ENCODE measurements at places on chromosomes 2 and 18.
A peak's percentile ranks its signal among the peaks of the same experiment; 100 is the strongest.

DNA sequence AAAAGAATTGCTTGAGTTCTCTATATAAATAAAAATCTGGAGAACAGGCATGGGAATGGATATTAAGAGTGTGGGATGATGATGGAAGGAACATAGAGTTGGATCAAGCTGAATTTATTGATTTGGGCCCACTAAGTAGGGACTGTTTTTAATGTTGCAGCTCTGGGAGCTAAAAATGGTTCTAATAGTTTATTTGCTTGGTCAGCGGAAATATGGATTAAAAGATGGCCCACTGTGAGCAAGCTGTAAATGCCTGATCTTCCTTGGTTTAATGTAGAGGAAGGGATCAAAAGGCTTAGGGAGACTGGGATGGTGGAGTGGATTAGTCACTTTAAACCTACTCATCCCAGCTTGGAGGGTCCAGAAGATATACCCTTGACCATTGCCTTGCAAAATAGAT is 429.4 kb upstream of the NXPH2 start:
- no peak for DNase-seq

- no peak for DNase-seq
Measured at GRCh38 chr2:149924549-149925213, 337.1 kb upstream of the MMADHC start.

GRCh38 chr2:239879423-239880084 is 145.6 kb downstream of the NDUFA10 start:
- DNase-seq, result no peak

- no peak for DNase-seq
Measured at GRCh38 chr2:163735685-163736432, at the start of gene FIGN. FIGN (minus strand) TSS chr2:163736008; CDS start chr2:163734927, 1,081 bp downstream.

DNA sequence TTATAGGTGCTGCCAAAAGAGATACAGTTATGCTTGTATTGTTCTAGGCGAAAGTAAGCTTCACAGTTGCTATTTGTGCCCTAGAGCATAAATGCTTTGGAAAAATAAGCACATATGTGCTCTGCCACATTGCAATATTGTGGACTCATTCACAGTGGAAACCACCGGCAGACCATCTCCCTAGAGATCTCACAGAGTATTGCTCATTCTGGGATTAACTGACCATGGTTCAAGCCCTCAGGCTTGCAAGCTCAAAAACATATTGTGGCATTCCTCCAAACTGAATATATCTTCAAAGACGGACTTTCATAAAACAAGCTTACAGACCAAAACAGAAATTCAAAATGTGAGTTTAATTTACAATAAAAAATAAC is 158.2 kb upstream of the CCDC150 start:
- DNase-seq, result no peak

- DNase-seq, result no peak
Measured at GRCh38 chr18:73896685-73897084, 250.9 kb downstream of the FBXO15 start.

- no peak for DNase-seq
Measured at GRCh38 chr18:32276906-32277305, 87.1 kb downstream of the MEP1B start.

DNA sequence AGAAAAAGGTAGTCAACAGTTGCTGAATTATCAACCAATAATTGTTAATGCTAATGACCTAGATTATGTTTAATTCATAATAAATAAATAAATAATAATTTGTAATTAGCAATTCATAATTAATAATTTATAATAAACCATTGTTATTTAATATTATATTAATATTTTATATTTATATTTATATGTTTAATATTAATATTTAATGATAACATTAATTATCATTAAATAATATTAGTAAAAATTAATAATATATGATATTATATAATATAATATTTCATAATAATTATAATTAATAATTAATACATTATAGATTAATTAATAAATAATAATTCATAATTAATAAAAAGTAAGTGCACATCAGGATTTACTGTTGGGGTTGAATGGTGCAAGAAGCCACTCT is 389.4 kb upstream of the RGPD4 start:
- DNase-seq, result no peak

- no peak for DNase-seq
Measured at GRCh38 chr2:45891719-45892424, 240.4 kb downstream of the PRKCE start.

DNA sequence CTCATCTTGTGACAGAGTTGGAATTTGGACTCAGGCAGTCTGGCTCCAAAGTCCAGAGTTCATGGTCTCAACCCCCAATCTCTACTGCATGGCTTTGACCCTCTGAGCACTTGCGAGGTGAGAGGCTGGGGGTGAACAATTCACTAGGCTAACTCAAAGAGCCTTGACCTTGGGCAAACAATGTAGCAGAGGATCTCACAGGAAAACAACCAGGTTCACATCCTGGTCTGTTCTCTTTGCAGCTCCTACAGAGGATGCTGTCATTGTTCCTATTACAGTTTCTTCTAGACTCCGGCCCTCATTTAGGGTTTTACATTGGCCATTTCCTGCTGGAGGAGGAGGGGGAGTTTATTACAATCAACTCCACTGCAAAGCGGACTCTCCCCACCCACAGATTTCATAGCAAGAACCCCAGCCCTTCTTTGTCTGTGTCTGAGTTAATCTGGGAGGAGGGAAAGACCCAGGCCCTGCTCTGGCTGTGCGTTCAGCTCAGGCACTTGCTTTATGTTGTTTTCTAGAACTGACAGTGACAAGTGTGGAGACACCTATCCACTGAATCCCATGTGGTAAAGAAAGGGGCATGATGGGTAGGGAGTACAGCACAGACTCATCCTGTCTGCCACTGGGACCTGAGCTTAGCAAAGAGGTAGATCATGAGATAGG is 101.6 kb downstream of the LBH start:
- DNase-seq, result no peak

- DNase-seq, result no peak
Measured at GRCh38 chr18:41657189-41657588, 297.8 kb upstream of the PIK3C3 start.

DNA sequence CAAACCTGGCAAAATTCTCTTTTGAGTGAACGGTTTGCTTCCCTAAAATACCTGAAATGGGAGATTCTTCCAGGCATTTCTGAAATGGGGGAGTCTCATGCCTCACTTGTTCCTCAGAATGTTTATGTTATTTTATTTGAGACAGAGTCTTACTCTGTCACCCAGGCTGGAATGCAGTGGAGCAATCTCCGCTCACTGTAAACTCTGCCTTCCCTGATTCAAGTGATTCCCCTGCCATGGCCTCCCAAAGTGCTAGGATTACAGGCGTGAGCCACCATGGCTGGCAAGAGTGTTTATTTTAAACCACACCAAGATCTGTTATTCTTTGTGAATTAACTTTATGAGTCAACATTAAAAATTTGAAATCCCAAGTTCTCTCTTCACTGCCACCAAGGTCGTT is 6.4 kb upstream of the FHL2 start:
- DNase-seq, result no peak

GRCh38 chr2:162126527-162126926 is 25.5 kb downstream of the GCG start:
- DNase-seq, result no peak

DNA sequence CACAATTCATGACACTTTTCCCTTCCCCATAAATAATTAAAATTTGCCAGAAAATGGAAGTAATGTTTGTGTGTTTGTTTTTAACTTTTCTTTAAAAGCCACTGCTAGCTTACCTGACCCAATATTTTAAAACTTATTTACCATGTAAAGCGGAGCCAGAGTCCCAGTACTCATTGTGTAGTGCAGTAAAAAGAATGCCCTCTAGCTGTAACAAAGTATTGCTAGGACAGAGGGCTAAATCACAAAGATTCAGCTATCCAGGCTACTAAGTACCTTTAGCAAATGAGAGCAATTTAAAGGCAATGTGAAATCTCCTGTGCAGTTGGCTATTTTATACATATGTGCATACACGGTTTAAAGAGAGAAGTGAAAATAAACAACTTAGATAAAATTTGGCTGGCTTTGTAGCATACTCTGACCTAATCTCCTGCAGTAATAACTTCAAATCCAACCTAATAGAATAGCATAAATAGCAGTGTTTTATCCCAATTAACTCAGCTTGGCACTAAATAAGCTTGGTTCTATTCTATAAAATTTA is 997.4 kb upstream of the PIK3C3 start:
- no peak for DNase-seq

GRCh38 chr18:58253871-58254270 is 209.8 kb downstream of the NEDD4L start:
- no peak for DNase-seq

DNA sequence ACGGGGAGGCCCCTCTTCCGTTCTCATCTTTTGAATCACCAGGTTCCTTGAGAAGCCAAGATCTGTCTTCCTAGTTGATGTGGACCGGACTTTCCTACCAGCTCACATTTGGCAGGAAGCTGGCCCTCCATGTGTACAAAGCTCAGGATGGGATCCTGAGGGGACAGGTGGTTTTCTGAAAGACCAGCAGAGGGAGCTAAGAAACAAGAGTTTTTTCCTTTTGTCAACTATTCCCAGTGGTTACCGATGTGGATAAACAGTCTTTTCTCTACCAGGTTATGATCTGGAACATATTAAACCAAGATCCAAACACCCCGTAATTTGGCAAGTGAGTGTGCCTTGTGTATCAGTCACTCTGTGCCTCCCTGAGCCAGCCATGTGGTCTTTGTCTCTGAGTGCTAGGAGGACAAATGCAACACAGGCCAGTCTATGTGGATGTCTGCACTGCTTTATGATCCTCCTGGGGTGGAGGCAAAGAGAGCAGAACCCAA is 25.1 kb upstream of the ARHGAP25 start:
- no peak for DNase-seq

DNA sequence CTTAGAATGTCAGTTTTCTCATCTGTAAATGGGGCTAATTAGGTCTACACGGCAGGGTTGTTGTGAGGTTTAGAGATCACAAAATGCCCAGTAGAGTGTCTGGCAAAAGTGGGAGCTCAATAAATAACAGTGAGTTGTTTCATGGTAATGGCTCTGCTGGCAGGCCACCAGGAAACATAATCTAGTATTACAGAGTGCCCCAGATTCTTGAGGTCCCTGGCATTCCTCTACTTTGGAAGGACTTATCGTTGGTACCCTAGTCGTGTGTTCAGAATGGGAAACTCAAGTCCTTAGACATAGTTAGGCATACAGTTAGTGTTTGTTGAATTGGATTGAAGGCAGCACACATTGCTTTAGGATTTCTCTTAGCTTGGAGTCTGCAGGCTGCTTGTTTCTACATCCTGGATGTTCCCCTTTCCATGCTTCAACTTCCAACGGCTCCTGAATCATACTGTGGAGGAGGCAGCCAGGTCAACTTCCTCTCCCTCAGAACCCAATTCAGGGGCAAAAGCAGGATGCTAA is 161.5 kb upstream of the FOSL2 start:
- DNase-seq, result no peak

DNA sequence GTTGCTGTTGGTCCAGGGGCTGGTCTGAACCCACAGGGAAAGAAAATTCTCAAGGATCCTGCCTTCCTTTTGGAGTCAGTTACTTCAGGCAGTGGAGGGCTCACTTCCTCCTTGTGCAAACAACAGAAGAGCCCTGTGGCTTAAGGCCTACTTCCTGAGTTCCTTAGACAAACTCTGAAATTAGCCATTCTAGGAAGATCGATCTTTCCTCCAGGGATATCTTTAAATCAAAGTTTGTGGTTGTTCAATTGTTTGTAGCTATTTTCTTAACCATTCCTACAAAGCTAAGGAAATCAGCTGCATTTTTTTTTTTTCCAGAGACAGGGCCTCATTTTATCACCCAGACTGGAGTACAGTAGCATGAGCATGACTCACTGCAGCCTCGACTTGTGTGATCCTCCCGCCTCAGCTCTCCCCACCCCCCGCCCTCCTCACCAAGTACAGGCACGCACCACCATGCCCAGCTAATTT is 156.0 kb downstream of the TANC1 start:
- DNase-seq, result no peak

GRCh38 chr18:69885841-69886531 is 61.7 kb downstream of the CD226 start:
- DNase-seq, result peak; percentile 44

GRCh38 chr2:169091761-169092519 is 22.6 kb downstream of the DHRS9 start:
- no peak for DNase-seq

GRCh38 chr2:42794271-42795046 is 2.1 kb upstream of the HAAO start:
- no peak for DNase-seq

DNA sequence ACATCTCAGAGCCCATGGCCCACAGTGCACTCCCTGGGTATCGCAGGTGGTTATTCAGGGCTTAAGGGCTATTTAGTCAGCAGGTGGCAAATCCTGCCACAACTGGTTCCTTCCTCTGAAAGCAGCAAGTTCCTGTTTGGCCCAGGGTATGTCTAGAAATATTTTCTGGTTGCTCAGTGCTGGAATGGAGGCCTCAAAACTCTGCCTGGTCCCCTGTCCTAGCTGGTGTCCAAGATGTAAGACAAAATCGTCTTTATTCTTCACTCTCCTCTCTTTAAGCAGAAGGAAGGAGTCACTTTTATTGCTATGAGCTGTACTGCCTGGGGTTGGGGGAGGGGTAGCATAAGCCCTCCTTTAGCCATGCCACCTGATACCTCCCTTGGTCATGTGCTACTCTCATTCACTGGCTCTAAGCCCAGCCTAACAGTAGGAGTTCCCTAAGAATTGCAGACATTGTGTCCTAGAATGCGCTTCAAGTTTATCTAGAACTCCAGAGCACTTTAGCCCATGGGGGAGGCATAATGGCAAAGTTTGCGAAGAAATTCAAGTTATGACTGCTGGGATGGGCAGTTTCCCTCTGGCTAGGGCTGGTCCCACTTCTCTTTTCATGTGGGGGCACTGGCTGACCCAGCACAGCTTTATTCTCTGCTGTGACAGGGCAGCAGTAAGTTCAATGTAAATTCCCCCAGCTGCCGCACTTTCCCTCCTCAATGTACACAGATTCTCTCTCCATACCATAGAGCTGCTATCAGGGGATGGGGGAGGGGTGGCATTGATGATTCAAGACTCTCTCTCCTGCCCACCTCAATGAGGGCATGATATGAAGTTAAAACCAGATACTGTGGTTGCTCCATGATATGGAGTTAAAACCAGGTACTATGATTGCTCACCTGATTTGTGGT is 27.1 kb upstream of the CWC22 start:
- no peak for DNase-seq

GRCh38 chr18:23259701-23260681 is 124.7 kb downstream of the CABLES1 start:
- DNase-seq, result no peak
